ENCODE measurements at places on chromosomes 7 and 10.

DNA sequence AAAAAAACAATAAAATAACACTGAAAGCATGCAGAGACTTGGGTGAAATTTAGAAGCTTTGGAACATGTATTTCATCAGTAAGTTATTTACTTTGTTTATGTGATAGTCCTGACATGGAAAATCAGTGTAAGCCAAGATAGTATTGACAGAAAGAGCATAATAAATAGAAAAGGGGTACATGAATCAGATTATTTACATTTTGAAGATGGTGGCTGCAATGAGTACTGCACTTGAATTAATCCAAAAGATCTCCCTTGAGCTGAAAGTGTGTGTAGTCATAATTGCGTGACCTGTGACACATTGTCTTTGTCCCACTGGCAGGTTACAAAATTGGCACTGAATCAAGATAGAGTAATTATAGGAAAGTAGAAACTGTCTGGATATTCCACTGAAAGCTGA lies 562.9 kb downstream of the GFRA1 start:
- no peak for DNase-seq

DNA sequence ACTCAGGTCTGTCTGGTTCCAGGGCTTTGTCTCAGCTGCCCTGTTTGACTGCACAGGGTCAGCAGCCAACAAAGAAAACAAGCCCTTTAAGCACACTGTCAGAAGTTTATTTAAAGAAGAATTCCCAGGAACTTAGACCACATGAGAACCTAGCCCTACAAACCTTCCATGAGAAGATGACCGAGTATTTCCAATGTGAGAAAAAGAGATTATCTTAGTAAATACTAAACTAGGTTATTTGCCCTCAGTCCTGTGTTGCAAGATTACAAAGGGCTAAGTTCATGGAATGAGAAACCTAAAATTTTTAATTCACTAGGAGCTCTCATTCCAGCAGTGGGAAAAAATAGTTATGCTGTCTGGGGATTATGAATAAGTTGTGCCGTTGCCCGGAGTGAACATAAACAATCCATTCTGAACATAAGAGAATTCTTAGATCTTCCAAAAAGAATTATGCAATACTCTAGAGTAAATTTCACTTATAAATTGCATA lies 46.7 kb downstream of the NOC3L start:
- DNase-seq: peak; percentile 68

DNA sequence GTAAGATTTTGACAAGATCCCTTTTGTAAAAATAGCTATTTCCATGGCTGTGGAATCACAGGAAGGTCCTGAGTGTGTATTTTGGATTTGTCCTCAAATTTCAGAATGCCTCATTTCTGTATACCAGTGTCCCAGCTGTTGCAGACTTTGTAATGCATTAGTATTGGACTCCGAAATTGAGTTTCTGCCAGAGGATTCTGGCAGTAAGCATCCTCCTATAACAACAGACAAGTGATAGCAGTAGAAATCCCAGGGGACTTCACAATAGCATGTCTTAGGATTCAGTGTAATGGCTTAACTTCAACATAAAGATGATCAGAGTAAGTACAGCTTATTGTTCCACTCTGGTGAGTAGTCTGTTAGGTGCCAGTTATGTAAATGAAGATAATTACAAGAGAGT lies 104.6 kb downstream of the FOXP2 start:
- no peak for DNase-seq

DNA sequence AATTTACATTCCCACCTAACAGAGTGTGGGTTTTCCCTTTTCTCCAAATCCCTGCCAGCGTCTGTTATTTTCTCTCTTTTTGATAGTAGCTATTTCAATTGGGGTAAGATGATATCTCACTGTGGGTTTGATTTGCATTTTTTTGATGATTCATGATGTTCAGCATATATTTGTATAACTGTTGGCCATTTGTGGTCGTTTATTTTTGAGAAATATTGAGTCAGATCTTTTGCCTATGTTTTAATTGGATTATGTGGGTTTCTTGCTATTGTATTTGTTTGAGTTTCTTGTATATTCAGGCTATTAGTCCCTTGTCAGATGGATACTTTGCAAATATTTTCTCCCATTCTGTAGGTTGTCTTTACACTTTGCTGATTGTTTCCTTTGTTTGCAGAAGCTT lies 193.8 kb downstream of the ABCA13 start:
- no peak for DNase-seq

DNA sequence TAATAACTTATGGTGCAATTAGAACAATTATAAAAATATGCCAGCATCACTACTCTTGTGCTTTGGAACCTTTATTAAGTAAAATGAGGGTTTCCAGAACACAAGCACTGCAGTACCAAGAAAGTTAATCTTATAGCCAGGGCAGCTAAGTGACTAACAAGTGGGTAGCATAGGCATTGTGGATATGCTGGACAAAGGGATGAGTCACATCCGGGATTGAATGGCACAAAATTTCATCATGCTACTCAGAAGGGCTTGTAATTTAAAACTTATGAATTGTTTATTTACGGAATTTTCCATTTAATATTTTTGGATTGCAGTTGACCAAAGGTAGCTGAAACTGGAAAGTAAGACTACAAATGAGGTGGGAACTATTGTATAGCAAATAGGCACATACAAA lies 250.6 kb downstream of the C7orf25 start:
- DNase-seq: no peak

DNA sequence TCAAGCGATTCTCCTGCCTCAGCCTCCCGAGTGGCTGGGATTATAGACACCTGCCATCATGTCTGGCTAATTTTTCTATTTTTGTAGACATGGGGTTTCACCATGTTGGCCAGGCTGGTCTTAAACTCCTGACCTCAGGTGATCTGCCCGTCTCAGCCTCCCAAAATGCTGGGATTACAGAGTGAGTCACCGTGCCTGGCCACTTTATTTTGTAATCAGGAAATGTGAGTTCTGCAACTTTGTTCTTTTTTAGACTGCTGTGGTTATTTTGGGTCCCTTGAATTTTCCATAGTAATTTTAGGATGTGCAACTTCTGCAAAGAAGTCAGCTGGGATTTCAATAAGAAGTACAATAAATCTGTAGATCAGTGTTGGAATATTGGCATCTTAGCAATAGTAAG lies 96.8 kb downstream of the CYTH3 start:
- DNase-seq: peak; percentile 22

DNA sequence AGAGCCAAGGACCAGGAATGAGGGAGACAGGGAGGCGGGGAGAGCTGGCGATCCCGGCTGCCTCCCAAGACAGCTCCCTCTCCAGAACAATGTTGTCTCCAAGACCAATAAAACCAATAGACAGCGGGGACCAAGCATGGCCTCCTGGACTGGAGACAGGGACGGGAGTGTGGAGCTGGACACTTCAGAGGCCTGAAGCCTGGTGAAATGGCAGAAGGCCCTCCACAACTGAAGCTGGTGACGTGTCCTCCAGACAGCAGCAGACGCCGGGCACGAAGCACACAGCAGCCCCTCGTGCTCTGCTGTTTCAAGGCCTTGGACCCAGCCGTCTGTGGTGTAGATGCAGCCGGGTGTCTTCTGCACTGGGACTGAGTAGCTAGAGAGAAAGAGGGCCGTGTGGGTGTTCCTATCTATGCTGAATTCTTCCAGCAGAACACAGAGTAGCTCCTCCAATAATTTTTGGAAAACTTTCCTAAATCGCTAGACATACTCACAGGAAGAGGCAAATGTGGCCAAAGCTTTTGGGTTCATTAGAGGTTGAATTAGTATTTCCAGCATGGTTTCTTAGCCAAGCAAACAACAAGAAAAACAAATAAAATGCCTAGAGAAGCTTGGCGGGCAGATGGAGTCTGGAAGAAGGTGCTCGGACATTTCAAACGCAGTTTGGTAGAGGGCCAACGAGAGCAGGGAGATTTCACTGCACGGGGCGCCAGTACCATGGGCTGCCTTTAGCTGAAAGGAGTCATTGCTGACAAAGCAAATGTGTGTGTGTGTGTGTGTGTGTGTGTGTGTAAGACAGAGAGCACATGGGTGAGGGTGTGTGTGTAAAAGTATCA lies 570.4 kb downstream of the TCERG1L start:
- no peak for DNase-seq

- no peak for DNase-seq
Observed at GRCh38 chr10:51956822-51957221, 257.4 kb upstream of the CSTF2T start.

DNA sequence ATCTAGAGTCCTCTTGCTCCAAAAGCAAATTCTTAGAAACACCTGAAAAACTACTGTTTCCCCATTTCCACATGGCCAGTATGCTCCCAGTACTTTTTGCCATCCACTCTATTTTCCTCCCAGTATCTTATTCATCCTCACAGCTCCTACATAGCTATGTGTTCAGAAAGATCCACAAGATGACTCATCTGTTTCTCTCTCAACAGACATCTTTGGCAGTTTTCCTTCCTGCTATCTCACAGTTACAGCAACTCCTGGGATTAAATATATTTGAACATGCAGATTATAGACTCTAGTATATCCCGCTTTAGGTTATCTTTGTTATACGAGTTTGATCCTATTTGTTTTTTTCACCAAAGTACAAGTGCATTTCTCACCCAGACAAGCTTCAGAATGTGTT lies 675.6 kb upstream of the POT1 start:
- no peak for DNase-seq

DNA sequence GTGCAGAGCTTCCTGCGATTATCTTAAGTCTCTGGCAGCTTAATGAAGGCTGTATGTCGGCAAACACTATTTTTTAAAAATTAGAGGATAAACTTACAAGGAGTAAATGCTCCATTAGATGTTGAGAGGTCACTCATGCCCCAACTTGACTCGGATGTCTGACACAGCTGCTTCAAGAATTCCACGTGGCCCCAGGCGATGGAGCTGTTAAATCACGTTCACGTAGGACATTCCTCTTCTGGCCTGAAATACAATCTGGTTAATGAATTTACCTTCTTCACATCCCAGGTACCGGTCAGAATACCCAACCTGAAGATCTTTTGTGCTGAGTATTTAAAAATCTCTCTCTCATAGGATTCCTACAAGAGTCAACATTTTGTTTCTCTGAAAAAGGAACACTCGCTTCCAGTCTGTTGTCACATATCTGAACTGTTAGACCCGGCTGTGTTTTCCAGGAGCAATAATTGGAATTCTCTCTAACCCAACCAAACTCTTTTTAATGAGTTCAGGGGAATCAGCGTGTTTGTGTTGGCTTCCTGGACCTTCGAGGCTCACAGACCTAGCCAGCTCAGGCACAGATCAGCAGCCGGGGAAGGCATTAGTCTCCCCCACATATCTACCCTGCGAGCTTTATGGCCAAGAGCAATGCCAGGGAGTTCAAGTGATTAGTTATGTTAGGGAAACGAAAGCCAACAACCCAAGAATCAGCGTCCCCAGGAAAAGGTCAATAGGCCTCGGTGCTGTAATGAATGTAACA lies 284.9 kb downstream of the FGFR2 start:
- no peak for DNase-seq

DNA sequence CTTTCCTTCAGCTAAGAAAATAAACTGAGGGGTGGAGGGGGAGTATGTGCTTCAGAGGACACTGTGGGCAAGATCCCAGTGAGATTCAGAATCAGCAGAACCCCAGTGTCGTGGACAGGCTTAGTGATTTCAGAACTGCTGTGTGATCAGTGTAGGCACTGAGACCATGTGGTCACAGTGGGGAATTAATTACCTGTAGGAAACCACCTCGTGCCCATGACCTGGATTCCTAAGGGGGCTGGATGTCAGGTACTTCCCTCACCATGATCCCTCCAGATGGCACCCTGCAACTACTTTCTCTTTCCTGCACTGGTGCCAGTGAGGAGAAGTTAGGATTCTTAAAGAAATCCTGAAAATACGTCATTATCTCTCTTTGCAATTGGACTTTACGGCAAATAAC lies 64.4 kb downstream of the HBP1 start:
- DNase-seq: no peak

- DNase-seq: no peak
Observed at GRCh38 chr10:104907521-104907920, 266.4 kb downstream of the SORCS3 start.

- no peak for DNase-seq
Observed at GRCh38 chr10:48335788-48336187, 29.3 kb downstream of the MAPK8 start.

DNA sequence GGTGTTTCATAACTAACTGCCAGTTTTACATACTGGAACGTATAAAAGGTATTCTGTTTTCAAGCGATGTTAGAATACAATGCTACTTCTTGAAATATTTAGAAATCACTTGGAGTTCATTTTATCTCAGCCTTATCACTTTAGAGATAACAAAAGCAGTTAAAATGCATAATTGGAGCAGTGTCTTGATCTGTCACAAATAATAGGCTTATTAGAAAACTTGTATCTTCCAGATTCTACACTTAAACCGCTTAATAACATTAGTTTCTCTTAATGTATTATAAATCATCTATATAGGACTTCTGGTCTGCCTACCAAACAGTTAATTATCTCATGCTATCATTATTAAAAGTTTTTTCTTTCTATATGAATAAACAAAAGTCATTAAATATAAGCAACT lies 104.4 kb downstream of the TAF3 start:
- DNase-seq: no peak

DNA sequence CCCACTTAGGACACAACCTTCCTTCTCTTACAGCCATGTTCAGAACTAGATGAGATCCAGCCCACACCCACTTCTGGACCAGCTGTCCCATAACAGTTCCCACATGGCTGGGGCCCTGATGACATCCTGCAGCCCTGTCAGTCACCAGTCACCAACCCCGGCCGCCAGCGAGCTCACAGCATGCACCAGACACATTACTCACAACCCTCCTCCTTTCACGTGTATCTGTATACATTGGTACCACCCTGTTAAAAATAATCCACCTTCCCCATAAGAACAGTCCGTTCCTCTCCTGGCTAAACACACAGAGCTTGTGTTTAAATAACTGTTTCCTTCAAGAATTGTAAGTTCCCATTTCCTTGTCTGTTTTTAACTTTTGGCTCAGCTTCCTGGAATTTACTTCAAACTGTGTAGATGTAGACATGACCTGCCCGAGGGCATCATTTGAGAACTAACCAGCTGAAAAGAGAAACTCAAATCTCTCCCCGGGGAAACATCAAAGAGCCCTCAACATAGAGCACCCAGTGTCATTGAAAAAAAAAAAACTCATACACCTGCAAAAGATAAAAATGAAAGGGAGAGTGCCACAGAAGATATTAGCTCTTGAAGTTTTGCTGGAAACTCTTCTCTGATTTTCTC lies 26.0 kb upstream of the PRLHR start:
- no peak for DNase-seq

DNA sequence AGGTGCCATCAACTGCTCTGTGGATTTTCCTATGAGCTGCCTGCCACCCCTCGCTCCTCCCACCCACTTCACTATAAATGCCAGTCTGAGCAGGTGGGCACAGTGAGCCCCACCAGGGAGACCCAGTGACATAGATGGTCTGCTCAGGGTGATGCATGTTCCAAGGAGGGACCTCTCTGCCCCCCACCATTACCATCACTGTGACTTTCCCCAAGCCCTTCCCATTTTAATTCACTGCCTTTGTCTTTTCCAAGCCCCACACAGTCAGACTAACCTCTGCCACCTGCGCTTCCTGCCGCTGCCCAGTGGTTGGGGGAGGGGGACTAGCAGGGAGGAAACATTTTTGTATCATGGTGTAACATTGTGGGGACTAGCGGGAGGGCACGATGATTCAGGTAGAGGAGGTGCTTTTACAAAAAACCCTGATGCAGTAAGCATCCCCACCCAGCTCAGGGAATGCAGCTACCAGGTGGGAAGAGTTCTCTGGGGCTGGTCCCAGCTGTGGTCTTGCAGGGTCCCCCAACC lies 24.6 kb downstream of the PRSS2 start:
- no peak for DNase-seq

- DNase-seq: no peak
Observed at GRCh38 chr7:69800495-69800894, 202.2 kb downstream of the AUTS2 start.

Data from fibroblast of skin of left quadriceps (primary cell).